PC-9 (cell line): ENCODE measurements at places on chromosomes 11 and 22. TPM values are rescaled to one million over a fixed set of nuclear protein-coding genes. Genes with fewer than 3 reads are reported as not detected.

DNA sequence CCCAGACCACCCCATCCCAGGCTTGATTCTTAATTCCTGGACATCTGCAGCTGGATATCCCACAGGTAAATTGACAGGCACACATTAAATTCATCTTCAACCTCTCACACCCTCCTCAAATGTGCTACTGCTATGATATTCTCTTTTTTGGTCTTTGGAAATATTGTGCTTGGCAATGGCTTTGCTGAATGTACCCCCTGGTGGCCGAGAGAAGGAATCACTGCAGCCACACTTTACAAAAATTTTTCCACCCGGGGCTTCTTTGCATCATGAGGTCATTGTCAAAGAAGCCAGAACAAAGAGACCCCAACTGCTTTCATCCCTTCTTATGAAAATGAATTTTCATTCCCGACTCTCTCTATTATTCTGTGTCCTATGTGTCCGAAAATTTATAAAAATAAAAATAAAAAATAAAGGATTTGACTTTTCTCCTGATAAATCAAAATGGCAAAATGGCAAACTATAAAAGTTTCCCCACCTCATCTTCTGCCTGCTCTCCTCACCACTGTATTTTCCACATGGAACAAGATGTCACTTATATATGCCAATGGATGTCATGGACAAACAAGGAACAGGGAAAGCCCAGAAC lies 15.0 kb upstream of the CYB5R2 start:
- no peak for DNase-seq
- no peaks in the 10 kb centered on the region for H3K4me1 ChIP-seq
- no peak overlapping the region for H3K27ac ChIP-seq
- H3K27me3 ChIP-seq = no peaks in the 10 kb centered on the region

GRCh38 chr22:50469377-50470305 lies 5.2 kb downstream of the SBF1 start:
- peaks cover 56% of the 10 kb centered on the region for H3K4me1 ChIP-seq
- no peaks in the 10 kb centered on the region for H3K27me3 ChIP-seq
- peaks cover 15% of the 10 kb centered on the region for H3K36me3 ChIP-seq
- peak overlapping the region; percentile 44 for H3K27ac ChIP-seq

The ANKK1 gene
- not detected in 2 replicates for total RNA-seq

- no peak overlapping the region for H3K4me3 ChIP-seq
- H3K36me3 ChIP-seq = no peaks in the 10 kb centered on the region
- no peak overlapping the region for H3K27ac ChIP-seq
- no peaks in the 10 kb centered on the region for H3K4me1 ChIP-seq
These were observed 162.6 kb downstream of the FEZ1 start for GRCh38 chr11:125333354-125334073.

- H3K36me3 ChIP-seq = no peaks in the 10 kb centered on the region
- peaks cover 14% of the 10 kb centered on the region for H3K27me3 ChIP-seq
- no peaks in the 10 kb centered on the region for H3K4me1 ChIP-seq
- no peak overlapping the region for H3K4me3 ChIP-seq
These were observed 6.5 kb downstream of the GAL start for GRCh38 chr11:68690671-68691401.

DNA sequence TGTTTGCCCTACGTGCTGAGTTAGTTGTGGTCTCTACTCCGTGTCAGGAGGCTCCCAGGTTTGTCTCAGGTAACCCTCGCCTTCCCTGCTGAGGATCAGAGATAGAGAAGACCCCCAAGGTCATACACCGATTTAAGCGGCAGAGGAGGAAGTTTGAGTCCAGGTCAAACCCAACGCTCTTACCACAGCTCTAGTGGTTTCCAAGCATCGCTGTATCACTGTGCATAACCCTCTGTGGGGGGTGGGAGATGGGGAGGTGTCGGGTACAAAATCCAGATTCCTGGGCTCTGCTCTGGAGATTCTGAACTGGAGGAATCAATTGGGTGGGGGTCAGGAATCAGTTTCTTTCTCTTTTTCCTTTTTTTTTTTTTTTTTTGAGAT lies 627 bp downstream of the DNAJC4 start:
- no peak overlapping the region for H3K27ac ChIP-seq
- peak overlapping the region; percentile 81 for H3K4me3 ChIP-seq
- H3K4me1 ChIP-seq = peaks cover 35% of the 10 kb centered on the region
- no peaks in the 10 kb centered on the region for H3K27me3 ChIP-seq

DNA sequence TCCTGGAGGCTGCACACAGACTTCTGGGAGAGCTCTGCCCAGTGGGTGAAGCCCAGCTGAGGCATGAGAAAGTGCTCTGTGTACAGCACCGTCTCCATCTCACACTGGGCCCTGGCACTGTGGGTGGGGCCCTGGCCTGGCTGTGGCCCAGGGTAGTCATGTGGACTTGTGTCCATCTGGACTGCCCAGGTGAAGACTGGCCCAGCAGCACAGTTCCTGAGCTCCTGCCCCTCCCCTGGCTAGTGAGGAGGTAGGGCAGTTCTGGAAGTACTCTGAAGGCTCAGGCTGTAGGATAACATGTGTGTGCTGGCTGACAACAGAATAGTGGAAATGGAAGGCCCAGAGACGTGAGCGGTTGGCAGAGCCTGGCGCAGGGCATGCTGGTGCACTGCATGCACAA lies 35.4 kb downstream of the RSPH14 start:
- no peaks in the 10 kb centered on the region for H3K36me3 ChIP-seq
- no peak for DNase-seq
- peaks cover 44% of the 10 kb centered on the region for H3K27me3 ChIP-seq

DNA sequence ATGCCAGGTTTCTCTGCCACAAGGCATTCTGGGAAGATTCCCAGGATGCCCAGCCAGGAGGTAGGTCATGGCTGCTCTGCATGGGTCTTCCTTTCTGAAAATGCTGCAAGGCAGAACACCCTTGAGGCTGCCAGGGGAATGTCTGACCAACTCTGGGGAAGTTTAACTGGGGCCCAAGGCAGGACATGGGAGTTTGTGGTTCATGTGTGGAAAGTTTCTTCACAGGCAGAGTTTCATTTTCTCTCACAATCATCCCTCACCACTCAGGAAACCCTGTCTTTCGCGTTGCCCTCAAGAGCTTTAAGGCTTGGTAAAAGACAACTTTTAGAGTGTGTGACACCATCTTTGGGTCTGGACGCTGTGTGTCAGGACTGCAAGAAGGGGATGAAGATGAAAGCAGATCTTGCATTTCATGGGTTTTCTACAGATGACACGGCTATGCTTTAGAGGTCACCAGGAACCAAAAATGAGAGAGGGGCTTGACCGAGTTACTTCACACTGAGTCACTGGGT lies 133.5 kb downstream of the CD44 start:
- H3K4me3 ChIP-seq = no peak overlapping the region
- no peaks in the 10 kb centered on the region for H3K27me3 ChIP-seq
- no peak overlapping the region for H3K27ac ChIP-seq
- H3K36me3 ChIP-seq = no peaks in the 10 kb centered on the region
- H3K4me1 ChIP-seq = peaks cover 21% of the 10 kb centered on the region

DNA sequence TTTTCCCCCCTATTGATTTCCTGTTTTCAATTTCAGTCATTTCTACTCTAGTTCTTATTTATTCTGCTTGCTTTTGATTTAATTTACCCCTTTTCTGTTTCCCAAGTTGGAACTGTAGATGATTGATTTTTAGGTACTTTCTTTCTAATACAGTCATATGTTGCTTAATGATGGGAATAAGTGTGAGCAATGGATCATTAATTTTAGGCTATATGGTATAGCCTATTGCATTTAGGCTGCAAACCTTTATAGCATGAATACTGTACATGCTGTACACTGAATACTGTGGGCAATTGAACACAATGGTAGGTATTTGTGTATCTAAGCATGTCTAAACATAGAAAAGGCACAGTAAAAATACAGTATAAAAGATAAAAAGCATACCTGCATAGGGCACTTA lies 44.9 kb downstream of the DDX10 start:
- H3K27me3 ChIP-seq = no peaks in the 10 kb centered on the region
- H3K4me1 ChIP-seq = no peaks in the 10 kb centered on the region
- H3K4me3 ChIP-seq = no peak overlapping the region
- H3K27ac ChIP-seq = no peak overlapping the region

The MPEG1 gene
- total RNA-seq = not detected in 2 replicates
